ENCODE measurements at places on chromosomes 13 and 19.

GRCh38 chr19:18657590-18658365 is 20.9 kb downstream of the KLHL26 start:
- DNase-seq, result no peak

- DNase-seq, result no peak
Measured at GRCh38 chr13:92480387-92480786, 746.2 kb upstream of the GPC6 start.

GRCh38 chr13:48661107-48661506 is 7.4 kb downstream of the CYSLTR2 start:
- DNase-seq, result no peak

GRCh38 chr19:49437231-49437630 is 4.1 kb downstream of the SLC17A7 start:
- no peak for DNase-seq

DNA sequence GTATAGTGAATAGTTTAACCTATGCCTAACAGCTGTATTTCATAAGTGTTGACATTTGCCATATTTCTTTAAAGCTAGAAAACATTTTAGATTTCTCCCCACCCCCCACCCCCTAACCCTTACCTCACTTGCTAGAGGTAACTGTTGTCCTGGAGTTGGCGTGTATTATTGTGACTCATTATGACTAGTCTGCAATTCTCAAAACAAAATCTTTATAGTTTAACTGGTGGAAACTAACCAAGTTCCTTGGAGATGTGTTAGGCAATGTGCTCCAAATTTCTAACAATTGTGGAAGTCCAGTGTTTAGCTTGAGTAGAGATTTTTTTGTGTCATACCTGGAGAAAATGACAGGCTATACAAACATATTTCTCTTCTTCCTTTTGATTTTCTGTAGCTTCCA is 38.0 kb downstream of the KCTD4 start:
- DNase-seq, result no peak

DNA sequence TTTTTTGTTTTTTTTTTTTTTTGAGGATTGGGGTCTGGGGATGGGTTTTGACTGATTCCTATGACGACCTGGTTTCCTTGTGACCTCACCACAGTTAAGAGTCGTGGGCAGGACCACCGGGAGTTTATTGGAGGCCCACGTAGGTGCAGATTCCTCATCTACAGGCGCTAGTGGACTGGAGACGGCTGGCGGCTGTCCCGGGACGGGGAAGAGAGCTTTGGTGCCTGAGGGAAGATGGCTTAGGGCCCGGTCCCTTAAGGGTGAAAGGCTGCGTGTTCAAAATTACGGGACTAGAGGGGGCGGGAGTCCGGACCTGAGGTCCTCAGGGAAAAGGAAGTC is 682 bp upstream of the TEAD2 start:
- no peak for DNase-seq
